Cardiac fibroblast (primary cell): ENCODE measurements at places on chromosomes 13 and 19.

- no peak for DNase-seq
Observed at GRCh38 chr13:111652676-111653075, 332.2 kb downstream of the TEX29 start.

- DNase-seq, result peak; percentile 18
Observed at GRCh38 chr13:107835339-107836018, 379.9 kb downstream of the LIG4 start.

- peak; percentile 81 for DNase-seq
Observed at GRCh38 chr19:46478356-46478986, 7.1 kb upstream of the PNMA8A start.

DNA sequence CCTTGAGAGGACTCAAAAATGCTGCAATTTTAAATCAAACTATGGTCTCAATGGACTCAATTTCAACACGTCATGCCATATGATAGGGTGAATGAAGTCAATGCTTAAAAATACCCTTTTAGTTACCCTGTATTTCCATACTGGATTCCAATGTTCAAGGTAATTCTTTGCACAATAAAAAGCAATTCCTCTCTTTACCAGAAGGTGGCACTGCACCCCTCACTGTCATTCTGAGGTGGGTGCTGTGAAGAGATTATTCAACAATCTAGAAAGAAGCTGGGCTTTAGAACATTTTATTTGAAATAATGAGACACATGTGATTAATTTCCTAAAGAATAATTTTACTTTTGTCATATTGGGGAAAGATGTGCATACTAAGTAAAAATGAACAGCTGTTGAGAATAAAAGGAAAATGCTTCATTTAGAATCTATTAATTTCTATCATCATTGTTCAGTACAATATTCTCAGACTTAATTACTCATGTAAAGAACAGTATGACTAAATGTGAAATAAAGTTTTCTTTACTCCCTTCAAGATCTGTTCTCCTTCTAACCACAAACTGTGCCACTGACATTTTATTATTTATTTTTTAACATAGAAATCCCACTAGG, 789.1 kb downstream of the GPC5 start:
- DNase-seq, result peak; percentile 63

GRCh38 chr13:47955836-47956235, 45.2 kb downstream of the SUCLA2 start:
- DNase-seq, result no peak

- DNase-seq, result no peak
Observed at GRCh38 chr19:6038634-6039405, 60.9 kb upstream of the RANBP3 start.

- no peak for DNase-seq
Observed at GRCh38 chr19:39200066-39200802, 3.5 kb downstream of the NCCRP1 start.

- DNase-seq, result no peak
Observed at GRCh38 chr13:39811696-39812095, 156.2 kb downstream of the COG6 start.

DNA sequence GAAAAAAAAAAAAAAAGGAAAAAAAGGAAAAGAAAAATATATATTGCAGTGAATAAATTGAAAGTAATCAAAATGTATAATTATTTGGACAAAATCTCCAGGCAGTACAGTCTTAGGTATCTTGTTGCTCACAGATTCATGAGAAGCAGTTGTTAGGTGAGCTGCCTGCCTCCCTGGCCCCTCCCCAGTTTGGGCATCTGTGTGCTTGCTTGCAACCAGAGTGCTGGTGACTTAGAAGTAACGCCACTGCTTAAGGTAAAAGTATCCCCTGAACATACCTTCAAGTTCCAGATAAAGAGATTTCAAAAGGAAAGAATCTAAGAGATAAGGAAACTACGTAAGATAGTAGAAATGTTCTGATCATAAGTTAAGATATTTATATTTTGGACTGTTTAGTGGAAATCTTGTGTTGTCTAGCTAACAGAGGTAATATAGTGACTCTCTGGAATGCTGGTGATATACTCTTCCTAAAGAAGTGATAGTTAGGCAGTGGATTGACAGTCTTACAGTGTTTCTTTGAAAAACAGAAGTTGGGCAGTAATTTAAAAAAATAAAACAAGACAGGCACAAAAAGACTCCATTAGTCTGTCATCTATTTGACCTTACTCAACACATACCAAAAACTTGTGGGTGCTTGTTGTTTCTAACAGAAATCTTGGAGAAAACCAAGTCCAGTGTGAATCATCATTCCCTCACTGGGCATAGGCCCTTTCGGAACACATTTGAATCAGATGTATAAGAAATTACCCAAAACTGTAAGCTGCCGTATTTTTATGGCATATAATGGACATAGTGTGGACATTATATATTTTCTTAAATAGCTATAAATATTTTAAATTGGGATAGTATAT, 38.3 kb upstream of the KCTD4 start:
- DNase-seq, result peak; percentile 35

DNA sequence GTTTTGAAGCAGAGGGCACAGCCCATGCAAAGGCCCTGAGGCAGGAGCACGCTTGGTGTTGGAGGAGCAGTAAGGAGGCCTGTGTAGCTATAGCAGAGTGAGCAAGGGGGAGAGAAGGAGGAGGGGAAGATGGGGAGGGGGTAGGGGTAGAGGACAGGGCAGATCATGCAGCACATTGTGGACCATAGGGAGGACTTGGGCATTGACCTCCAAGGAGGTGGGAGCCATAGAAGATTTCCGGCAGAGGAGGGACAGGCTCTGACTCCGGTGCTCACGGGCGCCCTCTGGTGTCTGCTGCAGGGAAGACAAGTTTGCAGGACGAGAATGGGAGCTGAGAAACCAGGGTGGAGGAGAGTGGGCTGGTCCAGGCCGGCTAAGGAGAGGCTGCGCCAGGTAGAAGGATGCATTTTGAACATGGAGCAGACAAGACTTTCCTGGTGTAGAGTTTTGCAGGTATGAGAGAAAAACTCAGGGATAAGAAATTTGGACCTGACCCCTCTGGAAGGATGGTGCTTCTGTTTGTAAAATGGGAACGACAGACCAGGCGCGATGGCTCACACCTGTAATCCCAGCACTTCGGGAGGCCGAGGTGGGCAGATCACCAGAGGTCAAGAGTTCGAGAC, 13.7 kb upstream of the CREB3L3 start:
- peak; percentile 75 for DNase-seq
